NCI-H187 treated with DMSO at 0.1 percent for 48 hours (cell line): ENCODE measurements at places on chromosomes 2 and 18.

DNA sequence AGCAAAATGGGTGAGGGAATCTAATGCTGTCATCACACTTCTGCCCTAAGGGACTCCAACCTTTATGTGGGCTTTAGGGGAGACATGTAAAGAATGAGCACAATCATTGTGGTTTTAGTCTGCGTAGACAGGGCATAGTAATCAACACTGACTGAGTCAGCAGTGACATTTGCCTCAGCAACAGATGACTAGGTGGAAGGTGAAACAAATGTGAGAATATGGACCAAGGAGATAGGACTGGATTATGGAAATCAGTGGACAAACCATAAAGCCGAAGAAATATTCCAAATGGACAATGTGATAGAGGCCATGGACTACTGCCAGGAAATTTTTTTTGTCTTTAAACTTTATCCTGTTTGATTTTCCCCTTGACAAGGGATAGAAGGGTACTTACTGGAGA lies 83.9 kb downstream of the PDK1 start:
- DNase-seq = no peak

DNA sequence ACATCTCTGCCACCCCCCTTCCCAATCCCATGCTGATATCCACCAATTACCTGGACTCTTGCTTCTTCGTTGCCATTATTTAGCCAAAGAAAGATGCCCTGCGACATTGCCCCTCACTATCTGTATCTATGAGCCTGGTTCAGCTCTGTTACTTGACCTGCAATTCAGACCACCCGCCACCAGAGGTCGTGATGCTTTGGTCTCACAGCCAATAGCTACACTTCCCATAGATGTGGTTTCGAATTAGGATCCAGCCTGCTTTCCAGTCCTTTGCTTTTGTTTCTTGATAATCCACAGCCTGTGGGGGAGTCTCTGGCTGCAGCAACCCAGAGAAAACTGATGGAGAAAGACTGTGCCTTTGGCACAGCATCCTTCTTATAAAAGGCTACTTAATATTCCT lies 239.4 kb downstream of the KLHL29 start:
- DNase-seq = no peak

DNA sequence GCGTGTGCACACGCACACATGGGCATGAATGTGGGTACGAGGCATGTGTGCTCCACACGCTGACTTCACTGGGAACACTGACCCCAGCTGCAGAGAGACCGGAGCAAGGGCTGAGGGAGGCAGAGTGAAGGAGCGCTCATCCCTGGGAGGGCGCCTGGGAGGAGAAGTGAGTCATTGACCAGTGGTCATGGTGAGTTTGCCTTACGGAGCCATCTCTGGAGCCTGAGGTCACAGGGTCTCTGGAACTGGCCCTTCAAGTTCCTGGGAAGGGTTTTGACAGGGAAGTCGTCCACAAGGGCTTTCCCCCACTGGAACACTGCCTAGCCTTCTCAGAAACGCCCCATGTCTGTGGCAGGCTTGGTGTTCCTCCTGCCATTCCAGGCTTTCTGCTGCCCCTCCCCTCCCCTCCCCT lies 14.3 kb upstream of the TMEM185B start:
- DNase-seq = no peak

DNA sequence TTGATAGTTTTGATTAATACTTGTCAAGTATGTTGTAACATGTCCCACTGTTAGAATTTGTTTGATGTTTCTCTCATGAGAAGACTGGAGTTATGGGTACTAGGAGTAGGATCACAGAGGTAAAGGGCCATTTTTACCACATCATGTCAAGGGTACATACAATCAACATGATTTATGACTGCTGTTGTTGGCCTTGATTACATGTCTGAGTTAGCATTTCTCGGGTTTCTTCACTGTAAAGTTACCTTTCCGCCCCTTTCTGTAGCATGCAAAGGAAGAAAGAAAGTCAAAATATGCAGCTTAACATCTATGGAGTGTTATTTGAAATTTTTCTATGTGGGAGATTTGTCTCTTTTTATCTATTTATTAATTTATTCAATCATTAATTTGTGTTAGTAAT lies 1456.4 kb downstream of the SUCLG1 start:
- no peak for DNase-seq

- no peak for DNase-seq
These were observed 134.5 kb downstream of the CCBE1 start for GRCh38 chr18:59562751-59563150.

DNA sequence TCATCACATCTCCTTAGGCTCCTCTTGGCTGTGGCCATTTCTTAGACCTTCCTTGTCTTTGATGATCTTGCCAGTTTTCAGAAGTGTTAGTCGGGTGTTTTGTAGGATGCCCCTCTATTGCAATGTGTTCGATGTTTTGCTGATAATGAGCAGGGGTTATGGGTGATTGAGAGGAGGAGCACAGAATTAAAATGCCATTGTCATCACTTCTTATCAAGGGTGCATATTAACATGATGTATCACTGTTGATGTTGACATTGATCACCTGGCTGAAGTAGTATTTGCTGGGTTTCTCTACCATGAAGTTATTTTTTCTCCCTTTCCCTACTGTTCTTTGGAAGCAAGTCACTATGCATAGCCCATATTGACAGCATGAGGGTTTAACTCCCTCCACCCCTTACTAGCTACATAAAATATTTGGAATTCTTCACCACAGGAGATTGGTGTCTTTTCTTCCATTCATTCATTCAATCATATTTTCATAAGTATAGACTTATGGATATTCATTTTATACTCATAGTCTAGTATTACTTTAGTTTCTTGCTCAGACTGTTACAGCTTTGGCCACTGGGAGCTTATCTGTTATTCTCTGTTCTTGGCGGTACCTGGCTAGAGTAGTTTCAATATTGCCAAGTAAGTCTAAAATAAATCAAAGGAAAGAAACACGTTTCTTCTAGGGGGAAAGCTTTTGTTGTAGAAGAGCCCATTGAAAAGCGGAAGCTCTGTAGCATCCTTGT lies 54.5 kb upstream of the TMEM87B start:
- no peak for DNase-seq

- DNase-seq = no peak
These were observed 84.9 kb downstream of the MYO3B start for GRCh38 chr2:170262806-170263205.

GRCh38 chr2:2765839-2766495 lies 434.9 kb upstream of the MYT1L start:
- no peak for DNase-seq

DNA sequence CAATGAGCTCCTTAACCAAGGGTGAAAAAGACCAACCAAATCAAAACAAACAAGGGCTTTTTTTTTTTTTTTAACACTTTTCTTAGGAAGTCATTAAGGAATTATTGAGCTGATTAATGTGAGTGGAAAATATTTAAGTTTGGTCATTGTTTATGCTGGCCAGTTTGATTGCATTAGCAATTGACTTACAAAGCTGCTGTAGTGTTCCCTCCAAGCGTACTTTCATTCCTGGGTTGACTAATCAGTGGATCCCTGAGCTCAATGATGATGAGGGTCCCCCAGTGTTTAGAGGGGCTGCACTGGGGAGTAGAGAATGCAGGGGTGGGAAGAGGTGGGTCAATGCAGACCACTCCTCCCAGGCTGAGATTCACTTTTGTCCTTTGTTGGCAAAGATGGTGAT lies 119.3 kb downstream of the PRKCE start:
- DNase-seq = no peak

- DNase-seq = no peak
These were observed 34.2 kb downstream of the KLF7 start for GRCh38 chr2:207131594-207131993.

GRCh38 chr2:7907041-7907440 lies 774.8 kb upstream of the ID2 start:
- DNase-seq = no peak

GRCh38 chr18:10838553-10838952 lies 310.8 kb downstream of the PIEZO2 start:
- no peak for DNase-seq

DNA sequence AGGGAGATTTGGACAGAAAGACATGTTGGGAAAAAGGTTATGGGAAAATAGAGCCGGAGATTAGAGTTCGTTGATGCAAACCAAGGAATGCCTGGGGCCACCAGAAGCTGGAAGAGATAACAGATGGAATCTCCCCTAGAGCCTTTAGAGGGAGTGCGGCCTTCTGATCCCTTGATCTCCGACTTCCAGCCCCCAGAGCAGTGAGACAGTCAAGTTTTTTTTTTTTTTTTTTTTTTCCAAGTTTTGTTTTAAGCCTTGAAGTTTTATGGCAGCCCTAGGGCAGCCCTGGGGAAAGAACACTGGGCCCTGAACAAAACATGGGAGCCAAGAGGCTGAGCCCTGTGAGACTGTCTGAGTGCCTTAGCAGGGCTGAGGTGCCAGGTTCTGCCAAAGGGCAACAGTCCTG lies 6.5 kb downstream of the DGKD start:
- DNase-seq = no peak

GRCh38 chr2:33441235-33441810 lies 35.1 kb upstream of the RASGRP3 start:
- DNase-seq = peak; percentile 5

- DNase-seq = no peak
These were observed 166.8 kb downstream of the TPGS2 start for GRCh38 chr18:36661999-36662398.

GRCh38 chr2:158467248-158467647 lies 10.5 kb downstream of the PKP4 start:
- DNase-seq = no peak

- DNase-seq = no peak
These were observed 300.3 kb upstream of the MGAT5 start for GRCh38 chr2:133953524-133953923.

DNA sequence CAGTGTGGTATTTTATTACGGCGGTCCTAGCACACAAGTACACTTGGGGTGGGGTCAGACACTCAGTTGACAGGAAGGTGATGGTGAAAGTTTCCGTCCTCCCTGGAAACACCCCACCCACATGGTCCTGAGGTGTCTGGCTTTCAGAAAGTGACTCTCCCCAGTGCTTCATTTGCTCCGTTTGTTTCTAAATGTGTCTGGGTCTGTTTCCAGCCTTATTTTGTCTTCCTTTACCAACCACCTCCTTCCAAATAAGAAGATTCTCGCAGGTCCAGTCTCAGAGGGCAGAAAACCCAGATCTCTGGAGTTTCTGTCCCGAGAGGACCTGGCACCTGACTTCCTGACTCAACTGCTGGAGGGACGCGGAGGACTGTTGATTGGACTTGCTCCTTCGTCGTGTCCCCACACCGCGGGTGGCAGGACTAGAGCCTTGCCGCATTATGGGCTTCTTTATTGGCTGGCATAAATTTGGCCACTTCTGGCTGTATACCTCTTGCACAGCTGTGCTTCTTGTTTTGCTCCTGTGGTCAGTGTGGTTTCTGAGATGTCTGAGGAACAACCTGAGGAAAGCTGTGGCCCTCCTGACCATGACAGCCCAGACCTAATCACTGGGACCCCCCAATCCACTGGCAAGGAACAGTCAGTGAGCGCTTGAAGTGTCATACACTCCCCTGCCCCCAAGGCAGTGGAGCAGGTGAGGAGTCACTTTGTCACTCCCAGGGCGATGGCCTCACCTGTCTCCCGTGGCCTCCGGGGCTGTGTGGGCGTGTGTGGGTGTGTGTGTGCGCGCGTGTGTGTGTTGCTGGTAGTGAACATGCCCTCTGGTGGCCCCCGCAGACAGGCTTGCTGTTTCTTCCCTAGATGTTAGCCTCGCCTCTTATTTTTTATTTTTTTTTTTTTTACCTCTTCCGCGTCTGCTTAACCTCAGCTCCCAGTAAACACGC lies 45.6 kb downstream of the MEX3C start:
- no peak for DNase-seq

DNA sequence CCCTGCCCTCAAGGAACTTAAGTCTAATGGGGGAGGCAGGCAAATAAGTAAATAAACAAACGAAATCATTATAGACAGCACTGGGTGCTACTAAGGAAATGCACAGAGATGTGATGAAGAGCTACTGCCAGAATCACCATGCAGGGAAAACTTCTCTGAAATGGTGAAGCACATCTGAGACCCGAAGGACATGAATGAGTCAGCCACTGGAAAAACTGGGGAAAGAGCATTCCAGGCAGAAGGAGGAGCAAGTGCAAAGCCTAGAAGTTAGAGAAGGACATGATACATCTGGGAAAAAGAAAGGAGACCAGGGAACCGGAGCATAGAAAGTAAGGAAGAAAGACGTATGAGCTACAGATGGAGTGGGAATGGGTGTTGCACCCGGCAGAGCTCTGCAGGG lies 56.8 kb downstream of the TGFA start:
- no peak for DNase-seq

DNA sequence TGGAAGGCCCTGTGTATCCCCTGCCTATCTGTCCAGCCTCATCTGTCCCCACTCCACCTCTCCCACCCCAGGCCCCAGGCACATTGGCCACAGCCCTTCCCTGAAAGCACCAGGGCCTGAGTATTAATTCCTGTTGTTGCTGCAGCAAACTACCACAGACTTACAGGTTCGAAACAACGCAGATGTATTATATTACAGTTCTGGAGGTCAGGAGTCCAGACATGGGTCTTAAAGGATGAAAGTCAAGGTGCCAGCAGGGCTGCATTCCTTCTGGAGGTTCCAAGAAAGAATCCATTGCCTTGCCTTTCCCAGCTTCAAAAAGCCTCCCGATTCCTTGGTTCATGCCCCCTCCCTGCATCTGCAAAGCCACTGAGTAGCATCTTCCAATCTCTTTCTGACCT lies 78.7 kb upstream of the LAPTM4A start:
- DNase-seq = no peak

DNA sequence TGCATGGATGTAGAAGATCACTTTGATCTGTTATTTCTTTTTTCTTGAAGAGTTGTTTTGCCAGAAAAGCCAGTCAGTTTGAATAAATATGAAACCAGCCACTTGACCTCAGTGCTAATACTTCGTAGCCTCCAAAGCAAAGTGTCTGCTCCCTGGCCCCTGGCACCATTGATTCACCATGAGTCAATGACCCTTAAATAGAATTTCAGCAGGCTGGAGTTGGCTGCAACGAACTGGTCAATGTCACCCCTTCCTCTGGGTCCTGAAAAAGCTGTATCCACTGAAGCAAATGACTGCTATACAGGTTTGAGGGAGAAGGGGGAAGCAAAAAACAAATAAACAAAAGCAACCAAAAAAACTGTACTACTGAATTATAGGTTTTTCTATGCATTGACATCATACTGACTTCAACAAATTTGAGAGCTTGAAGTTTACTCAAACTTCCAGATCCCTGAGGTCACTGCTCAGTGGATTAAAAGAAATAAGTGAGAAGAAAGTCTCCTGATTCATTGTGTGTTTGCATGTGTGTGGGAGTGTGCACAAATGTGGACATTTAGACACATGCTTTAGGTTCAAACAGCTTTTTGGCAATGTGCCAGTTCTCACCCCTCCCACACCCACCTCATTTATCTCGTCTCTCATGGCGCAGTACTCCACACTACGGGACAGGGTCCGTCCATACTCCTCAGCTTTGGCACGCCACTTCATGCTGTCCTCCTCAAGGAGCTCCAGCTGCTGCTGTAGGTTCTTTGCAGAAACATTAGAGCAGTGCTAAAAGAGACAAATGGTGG lies 58.1 kb upstream of the TTN start:
- DNase-seq = no peak

- DNase-seq = no peak
These were observed 230.0 kb upstream of the PARD3B start for GRCh38 chr2:204315236-204315662.

DNA sequence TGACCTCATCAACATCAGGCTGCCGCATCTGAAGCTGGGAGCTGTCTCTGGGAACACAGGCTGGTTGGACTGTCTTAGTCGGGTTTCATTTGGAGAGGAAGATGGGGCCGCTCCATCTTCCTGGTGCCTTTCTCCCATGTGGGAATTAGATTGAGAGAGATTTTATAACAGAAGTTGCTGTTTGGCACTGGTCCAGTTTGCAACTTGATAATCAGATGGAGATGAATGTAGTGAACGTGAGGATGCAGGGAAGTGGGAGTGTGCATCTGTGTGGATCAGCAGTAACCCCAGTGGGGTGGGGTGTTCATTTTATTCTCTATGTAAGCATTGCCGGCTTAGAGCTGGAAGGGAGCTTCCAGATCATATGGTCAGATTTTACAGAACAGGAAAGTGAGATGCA lies 250.9 kb downstream of the DCDC2C start:
- no peak for DNase-seq
